ENCODE measurements at places on chromosomes 11 and 22. TPM values are rescaled to one million over a fixed set of nuclear protein-coding genes. Genes with fewer than 3 reads are reported as not detected.

DNA sequence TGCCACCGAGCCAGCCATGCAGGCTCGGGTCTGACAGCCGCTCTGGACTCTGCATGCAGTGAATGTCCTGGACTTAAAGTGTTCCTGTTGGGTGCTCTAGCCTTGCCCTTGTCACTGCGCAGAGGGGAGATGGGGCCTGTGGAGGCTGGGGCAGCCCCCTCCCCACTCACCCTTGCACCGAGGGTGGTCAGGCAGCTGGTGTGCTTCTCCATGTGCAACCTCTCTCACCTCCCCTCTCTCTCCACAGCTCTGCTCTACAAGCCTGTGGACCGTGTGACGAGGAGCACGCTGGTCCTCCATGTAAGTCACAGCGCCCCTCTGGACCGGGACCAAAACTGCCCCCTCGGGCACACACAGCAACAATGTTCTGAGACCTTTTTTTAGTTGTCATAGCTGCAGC lies 92.5 kb downstream of the BCR start:
- no peaks in the 10 kb centered on the region for H3K27me3 ChIP-seq
- H3K4me3 ChIP-seq, result no peak overlapping the region
- H3K4me1 ChIP-seq, result no peaks in the 10 kb centered on the region
- H3K27ac ChIP-seq, result no peak overlapping the region

DNA sequence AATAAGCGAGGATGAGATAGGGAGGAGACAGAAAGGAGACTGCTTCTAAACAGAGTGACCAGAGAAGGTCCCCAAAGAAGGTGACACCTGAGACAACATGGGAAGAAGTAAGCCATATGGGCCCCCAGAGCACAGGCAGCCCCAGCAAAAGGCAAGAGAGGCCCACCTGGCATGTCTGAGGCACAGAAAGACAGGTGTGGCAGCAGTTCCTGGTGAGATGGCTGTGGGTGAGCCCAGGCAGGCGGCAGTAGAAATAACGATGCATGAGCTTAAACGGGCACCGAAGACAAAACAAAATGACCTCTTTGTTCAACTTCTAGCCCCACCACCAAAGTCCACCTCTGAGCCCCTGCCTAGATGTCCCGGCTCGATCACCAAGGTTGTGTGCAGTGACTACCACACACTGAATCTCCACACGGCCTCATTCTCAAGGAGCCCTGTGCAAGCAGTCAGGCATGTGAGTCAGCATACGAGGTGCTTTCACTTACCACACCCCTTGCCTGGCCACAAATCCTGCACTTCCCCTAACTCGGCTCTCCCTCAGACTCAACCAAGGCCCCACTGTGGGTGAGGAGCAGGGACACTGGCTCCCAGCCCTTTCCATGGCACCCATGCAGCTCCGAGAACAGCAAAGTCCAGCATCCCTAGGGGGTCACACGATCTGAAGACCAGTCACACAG lies 77.6 kb downstream of the PACSIN2 start:
- peaks cover 37% of the 10 kb centered on the region for H3K4me1 ChIP-seq
- H3K36me3 ChIP-seq, result peaks cover 3% of the 10 kb centered on the region
- peak overlapping the region; percentile 68 for H3K27ac ChIP-seq
- H3K4me3 ChIP-seq, result no peak overlapping the region
- no peak for DNase-seq

GRCh38 chr11:44344921-44345320 lies 35.0 kb upstream of the ALX4 start:
- DNase-seq, result no peak
- H3K4me1 ChIP-seq, result no peaks in the 10 kb centered on the region
- no peak overlapping the region for H3K27ac ChIP-seq
- H3K36me3 ChIP-seq, result no peaks in the 10 kb centered on the region
- no peaks in the 10 kb centered on the region for H3K27me3 ChIP-seq
- H3K4me3 ChIP-seq, result no peak overlapping the region

- H3K27me3 ChIP-seq, result no peaks in the 10 kb centered on the region
- H3K27ac ChIP-seq, result no peak overlapping the region
- H3K4me1 ChIP-seq, result no peaks in the 10 kb centered on the region
These were observed 12.1 kb downstream of the C11orf86 start for GRCh38 chr11:66987158-66987620.

GRCh38 chr11:69839516-69839915 lies 20.3 kb upstream of the FGF3 start:
- DNase-seq, result peak; percentile 41
- no peaks in the 10 kb centered on the region for H3K4me1 ChIP-seq
- no peak overlapping the region for H3K27ac ChIP-seq
- no peaks in the 10 kb centered on the region for H3K27me3 ChIP-seq

Gene XBP1
- 215 TPM for total RNA-seq

Gene TYR
- total RNA-seq, result not detected

Gene TMEM86A
- total RNA-seq, result 0.25 TPM

Gene LDHA
- 507 TPM for total RNA-seq

Gene SLC6A5
- total RNA-seq, result not detected
